D721Med (cell line): ENCODE measurements at places on chromosomes 5 and 9.

DNA sequence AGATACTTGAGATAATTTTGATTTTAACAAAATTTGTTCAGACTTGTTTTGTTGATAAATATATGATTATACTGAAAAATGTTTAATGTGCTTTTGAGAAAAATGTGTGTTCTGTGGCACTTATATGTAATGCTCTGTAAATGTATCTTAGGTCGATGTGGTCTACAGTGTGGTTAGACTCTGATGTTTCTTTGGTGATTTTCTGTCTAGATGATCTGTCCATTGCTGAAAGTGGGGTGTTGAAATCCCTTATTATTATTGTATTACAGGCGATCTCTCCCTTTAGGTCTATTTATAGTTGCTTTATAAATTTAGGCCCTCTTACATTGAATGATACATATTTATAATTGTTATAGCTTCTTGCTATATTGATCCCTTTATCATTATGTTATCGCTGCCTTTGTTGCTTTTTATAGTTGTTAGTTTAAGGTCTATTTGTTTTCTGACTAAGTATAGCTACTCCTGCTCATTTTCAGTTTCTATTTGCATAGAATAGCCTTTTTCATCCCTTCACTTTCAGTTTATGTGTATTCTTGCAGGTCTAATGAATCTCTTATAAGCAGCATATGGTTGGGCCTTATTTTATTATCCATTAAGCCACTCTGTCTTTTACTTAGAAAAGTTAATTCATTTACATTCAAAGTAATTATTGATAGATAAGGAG, 124.3 kb downstream of the MRPS30 start:
- no peak for DNase-seq

DNA sequence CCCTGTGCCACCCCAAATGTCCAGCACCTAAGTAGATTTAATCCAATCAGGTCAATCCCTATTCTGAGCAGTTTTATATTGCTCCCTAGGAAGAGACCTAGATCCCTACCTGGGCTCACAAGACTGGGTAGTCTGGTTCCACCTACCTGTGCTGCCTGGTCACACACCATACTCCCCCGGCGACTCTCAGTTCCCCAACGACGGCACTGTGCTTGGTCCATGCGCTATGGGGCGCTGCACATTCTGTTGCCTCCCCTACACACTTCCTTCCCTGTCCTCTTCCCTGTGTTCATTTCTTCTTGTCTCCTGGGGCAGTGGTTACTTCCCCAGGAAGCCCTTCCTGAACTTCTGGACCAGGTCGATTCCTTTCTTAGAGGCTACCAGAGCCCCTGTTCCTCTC, 109.9 kb upstream of the IL12B start:
- no peak for DNase-seq

DNA sequence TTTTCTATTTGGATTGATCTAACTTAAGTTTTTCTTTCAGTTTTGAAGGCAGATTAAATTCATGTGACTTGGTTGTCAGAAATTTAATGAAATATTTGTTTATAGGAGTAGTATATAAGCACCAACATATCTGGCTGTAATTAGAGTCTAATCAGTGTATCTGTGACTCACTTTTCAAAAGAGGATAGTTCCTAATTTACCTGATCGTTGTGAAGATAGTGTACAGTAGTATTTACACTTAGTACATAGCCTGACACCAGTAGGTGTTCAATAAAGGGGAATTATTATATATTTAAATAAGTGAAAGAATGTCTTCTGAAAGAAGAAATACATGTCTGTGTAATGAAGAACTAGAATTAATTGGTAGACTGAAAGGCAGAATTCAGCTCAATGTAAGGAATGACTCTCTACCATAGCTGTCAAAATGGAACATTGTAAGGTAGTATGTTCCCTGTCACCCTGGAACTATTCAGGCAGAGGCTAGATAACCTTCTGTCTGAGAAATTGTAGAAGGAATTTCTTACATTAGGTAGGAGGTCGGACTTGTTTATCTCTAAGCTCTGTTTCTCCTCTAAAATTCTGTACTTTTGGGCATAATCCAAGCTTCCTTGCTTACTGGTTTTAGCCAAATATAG, 8.6 kb downstream of the TGFBR1 start:
- no peak for DNase-seq

DNA sequence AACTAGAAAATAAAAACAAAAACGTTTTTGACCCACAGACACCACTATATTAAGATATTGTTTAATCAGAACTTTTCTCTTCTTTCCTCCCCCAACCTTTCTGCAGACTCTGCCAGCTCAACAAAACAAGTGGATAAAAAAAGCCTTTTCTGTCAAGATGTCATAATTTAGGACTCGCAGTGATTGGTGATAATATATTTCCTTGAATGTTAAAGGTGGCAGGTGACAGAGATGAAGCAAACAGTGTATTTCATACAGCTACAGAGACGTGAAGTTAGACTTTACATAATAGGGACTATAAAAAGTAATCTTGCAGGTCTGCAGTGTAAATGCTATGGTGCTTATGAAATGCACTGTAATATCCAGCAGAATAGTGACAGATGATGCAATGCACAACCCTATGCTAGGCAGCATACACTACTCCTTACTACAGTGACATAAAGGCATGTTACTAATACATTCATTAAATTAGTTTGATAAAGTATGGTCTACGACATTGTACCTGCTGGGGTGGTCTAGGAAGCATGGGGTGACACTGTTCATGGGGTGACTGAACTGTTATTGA, 326.7 kb upstream of the GRAMD2B start:
- no peak for DNase-seq

GRCh38 chr5:105806596-105806995, 1864.1 kb downstream of the EFNA5 start:
- DNase-seq, result no peak

DNA sequence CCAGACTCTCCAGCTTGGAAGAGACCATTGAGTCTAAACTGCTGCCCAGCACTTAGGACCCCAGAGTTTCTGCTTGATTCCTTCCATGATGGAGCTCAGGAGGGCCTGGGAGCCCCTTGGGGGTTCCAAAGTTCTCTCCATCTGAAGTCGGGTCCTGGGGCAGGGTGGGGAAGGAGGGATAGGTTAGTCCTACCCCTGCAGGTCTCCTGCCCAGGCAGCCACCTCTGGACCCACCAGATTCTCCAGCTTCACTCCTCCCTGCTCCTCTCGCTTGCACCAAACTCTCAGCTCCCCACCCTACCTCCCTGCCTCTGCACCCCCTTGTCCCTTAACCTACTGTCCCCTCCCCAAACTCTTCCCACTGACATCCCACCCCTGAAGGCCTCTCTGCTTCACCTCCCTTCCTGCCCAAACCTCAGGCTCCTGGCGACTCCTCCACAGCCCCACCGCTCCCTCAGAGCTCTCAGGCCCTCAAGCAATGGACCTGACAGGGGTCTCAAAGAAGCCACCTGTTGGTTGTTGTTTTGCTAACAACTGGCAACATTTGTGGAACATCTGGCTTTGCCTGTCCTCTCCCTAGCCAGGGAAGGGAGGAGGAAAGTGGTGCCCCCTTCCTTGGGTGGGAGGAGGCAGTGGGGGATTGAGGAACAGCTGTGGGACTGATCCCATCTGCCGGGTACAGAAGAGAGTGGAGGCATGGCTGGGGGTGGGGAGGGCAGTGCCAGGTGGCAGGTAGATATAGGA, 137.5 kb downstream of the RGS3 start:
- no peak for DNase-seq

- no peak for DNase-seq
Measured at GRCh38 chr5:104265531-104266140, 703.0 kb upstream of the NUDT12 start.

- no peak for DNase-seq
Measured at GRCh38 chr9:15764131-15764530, 211.3 kb downstream of the CCDC171 start.

- no peak for DNase-seq
Measured at GRCh38 chr5:12277504-12278192, 373.4 kb upstream of the CTNND2 start.

DNA sequence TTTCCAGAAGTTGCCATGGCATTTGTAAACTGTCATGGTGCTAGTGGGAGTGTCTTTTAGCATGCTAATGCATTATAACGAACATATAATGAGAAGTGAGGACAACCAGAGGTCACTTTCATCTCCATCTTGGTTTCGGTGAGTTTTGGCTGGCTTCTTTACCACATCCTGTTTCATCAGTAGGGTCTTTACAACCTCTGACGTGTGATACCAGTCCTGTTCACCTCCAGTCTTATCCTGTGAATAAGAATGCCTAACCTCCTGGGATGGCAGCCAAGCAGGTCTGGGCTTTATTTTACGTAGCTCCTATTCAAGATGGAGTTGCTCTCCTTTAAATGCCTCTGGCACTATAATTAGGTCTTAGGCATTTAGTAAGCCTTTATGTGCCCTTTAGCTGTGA, 20.4 kb upstream of the RFK start:
- DNase-seq, result no peak

- DNase-seq, result no peak
Measured at GRCh38 chr9:117073071-117073470, 341.8 kb downstream of the ASTN2 start.

GRCh38 chr9:2362150-2362549, 259.4 kb upstream of the VLDLR start:
- DNase-seq, result no peak

DNA sequence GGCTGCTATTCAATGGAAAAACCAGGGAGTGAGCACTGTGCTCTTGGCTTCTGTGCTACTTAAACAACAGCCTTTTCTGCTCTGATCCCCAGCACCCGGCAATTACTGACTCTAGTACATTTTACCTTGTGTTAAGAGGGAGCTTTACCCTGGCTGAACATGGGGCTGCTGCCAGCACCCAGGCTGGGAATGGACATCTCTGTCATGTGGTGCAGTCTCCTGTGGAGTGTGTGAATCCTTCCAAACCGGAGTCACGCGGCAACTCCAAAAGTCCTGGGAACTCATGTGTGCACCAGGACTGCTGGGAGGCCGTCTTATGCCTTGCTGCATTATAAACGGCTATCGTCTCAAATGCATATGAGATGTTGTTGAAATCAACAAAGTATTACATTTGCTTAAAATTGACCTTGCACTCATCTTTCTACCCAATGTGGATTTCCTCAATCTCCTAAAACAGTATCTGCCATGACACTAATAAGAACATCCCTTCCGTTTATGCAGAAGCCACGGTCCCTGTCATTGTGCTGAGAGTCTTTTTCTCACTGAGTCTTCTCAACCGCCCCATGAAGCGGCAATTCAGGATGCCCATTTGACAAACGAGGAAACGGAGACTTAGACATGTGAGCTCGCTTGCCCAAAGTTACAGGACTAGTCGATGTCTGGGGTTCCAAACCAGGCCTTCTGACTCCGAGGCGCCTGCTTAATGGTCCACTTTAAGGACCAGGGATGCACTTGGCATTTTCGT, 884 bp upstream of the GSN start:
- no peak for DNase-seq

- DNase-seq, result no peak
Measured at GRCh38 chr5:139926797-139927503, 116.1 kb downstream of the NRG2 start.

- DNase-seq, result no peak
Measured at GRCh38 chr5:78569441-78569840, 79.1 kb downstream of the LHFPL2 start.

DNA sequence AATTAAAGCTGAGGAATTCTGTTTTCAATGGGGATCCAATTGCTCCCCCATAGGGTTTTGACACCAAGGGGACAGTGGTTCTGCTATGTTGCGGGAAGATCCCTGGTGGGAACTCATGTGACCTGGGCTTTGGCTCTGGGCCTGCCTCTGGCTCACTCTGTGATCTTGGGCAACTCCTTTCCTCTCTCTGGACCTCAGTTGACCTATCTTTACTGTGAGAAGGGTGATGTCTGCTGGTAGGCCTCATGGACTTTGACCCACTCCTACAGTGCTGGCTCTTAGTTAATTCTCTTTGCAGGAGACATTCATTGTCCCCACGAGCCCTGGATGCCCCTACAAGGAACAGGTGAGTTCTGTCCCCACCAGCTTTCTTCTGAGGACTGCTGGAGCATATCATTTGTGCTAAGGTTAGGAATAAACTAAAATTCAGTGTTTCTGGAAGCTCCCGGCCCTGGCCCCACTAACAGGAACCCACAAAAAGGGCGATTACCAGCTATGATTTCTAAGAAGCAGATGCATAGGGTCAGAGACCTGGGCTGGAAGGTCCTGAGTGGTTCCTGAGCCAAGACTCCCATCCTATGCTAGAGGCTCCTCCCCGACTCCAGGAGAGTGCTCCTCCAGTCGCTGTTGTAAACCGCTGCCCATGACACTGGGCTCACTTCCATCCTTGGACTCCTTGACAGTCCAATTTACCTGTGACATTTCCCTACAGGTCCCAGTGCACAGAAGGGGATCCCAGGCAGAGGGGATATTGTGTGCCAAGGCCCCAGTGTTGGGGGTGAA, 218.3 kb downstream of the PAX5 start:
- DNase-seq, result no peak

- DNase-seq, result no peak
Measured at GRCh38 chr5:37170856-37171255, 78.3 kb downstream of the CPLANE1 start.

DNA sequence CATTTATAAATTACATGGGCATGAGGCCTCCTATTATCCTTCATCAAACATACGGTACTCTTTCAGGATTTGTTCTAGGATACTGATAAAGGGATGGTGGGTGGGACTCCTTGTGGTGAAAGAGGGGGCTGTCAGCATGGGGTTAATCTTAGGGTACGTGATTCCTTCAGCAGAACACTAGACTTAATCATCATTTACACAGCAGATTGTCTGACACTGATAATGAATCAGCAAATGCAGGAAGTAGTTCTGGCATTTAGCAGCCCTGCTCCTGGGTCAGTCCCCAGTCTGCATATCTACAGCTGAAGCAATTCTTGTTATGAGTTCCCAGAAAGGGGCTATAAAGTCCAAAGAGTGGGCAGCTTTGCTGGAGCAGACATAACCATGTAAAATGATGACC, 384.6 kb downstream of the SPOCK1 start:
- no peak for DNase-seq

DNA sequence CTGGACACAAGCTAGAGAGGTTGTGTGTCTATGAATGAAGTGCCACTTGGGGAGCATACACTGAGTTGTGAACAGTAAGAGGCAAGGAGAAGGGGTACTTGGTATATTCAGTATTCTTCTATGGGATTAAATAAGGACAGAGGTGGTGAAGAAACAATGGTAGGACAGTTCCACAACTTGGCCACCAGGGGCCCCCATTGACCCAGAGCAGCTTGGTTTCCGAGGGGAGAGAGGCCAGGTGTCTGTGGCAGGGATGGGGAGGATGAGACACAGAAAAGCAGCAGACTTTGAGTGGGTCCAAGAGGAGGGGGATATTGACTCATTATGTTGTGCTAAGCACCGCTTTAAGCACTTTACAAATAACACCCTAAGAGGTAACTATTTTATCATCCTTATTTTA, 220.6 kb downstream of the MELK start:
- DNase-seq, result no peak

- DNase-seq, result no peak
Measured at GRCh38 chr5:13581132-13581531, 363.4 kb downstream of the DNAH5 start.

DNA sequence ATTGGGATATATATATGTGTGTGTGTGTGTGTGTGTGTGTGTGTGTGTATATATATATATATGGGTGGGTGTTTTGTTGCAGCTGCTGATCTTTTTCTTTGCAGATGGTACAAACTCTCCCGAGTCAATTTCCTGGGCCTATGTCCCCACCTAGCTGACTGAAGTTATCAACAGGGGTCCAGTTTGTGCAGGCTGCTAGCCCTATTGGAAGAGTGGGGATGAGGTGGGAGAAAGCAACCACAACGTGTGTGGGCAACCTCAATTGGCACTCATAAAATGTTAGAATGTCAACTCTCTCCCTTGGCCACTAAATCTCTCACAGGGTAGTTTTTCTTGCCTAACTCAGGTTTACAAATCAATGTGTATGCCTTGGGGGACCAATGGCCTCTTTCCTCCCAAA, 5.6 kb downstream of the NR4A3 start:
- no peak for DNase-seq
